CD4-positive, alpha-beta T cell treated with Interleukin-2 at 100 ng/mL for 4 hours (primary cell): ENCODE measurements at places on chromosomes 16 and 17.

DNA sequence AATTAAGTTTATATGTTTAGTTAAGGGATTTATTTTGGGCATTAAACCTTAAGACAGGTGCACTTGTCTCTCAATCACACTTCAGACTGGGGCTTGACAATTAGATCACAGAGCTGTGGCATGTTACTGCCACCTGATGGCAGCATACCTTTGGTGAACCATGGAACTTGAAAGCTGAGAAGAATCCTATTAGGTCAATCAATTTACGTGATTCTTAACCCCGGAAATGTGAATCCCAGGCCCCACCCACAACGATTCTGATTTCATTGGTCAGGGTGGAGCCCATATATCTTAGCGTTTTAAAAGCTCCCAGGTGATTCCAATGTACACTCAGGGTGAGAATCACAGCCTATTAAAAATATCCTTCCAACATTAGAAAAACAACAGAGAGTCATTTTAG lies 91.0 kb downstream of the GSG1L start:
- peak; percentile 53 for DNase-seq

DNA sequence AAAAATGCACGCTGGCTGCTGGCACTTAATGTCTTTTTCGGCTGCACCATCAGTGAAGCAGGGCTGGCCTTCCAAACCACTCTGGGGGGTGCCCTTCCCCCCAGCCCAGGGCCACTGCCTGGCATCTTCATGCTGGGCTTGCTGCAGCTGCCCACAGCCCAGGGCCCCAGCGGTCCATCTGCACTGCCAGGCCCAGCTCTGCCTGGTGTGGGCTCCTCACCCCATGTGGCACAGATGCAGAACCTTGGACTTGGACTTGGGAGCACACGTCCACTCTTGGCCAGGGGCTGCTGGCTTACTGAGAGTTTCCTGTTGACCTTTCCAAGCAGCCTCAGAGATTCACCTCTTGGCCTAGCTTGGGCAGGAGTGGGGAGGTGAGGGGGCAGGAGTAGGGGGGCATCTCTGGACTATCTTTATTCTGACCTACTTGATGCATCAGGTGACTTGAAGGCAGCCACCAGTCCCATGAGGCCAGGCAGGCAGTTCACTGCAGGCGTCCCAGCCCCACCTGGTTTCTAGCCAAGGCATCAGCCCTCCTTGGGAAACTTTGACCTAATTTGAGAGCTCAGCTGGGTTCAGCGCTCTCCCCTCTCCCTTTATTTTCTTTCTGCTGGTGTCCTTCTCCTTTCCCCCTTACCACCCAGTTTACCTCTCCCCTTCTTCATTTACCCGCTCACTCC lies 365.8 kb downstream of the CPPED1 start:
- no peak for DNase-seq

GRCh38 chr17:62780269-62780668 lies 27.8 kb downstream of the MARCHF10 start:
- DNase-seq, result no peak

GRCh38 chr16:842711-843560 lies 42.4 kb upstream of the GNG13 start:
- no peak for DNase-seq

DNA sequence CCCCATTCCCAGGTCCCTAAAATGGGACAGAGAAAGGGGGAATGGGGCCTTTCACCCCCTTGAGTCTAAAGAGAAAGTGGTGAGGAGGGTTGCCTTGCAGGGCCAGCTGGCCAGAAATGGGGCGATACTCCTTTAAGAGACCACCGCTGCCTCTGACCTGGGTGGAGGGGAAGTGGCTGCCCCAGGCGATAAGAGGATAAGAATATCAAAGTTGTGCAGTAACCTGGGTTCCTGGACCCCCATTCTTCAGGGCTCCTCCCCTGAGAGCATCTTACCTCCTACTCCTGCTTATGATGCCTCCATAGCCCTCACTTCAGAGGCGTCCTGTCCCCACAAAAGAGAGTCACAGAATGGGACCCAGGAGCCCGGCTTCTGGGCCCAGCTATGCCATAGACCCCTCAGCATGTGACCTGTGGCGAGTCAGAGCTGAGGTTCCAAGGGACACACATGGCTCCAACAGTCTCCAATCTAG lies 5.2 kb upstream of the TSPOAP1 start:
- peak; percentile 27 for DNase-seq

GRCh38 chr17:8665684-8666083 lies 35.2 kb upstream of the MYH10 start:
- DNase-seq, result no peak

DNA sequence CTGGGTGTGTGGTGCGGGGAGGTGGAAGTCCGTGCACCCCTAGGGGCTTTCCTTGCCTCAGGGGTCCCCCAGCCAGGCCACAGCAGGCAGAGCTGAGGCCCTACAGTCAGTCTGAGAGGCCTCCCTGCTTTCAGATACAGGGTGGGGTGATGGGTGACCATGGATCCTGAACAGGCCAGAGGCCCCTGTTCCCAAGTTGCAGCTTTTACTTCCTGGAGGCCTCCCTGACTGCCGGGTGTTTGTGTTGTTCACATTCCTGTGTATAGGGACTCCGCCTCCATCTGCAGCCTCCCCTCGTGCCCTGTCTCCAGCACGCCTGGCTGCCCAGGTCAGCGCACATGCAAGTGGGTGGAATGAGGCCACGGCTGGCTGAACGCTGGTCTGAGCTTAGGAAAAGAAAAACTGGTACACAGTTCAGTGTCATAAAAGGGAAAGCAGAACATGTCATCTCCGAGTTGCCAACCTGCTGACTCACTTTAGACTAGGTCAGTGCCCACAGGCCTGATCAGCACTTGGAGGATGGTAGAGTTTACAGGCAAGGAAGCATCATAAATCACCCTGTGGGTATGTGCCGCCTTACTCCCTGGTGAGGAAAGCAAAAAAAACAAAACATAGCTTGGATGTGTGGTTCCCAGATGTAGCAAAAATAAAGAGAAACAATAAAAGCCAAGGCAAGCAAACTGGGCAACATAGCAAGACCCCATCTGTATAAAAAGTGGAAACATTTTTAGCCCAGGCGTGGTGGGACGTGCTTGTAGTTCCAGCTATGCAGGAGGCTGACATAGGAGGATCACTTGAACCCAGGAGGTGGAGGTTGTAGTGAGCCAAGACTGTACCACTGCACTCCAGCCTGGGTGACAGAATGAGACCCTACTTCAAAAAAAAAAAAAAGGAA lies 6.2 kb upstream of the SLC7A6 start:
- no peak for DNase-seq

- peak; percentile 1 for DNase-seq
Observed at GRCh38 chr16:15874745-15875314, 13.6 kb downstream of the CEP20 start.

GRCh38 chr16:84286578-84287240 lies 8.0 kb upstream of the WFDC1 start:
- no peak for DNase-seq

GRCh38 chr17:58755577-58756245 lies at the start of gene PPM1E:
TSS of gene PPM1E (plus strand) at chr17:58755854.
- peak; percentile 6 for DNase-seq

GRCh38 chr17:29358416-29358815 lies 31.7 kb upstream of the TAOK1 start:
- DNase-seq, result no peak

DNA sequence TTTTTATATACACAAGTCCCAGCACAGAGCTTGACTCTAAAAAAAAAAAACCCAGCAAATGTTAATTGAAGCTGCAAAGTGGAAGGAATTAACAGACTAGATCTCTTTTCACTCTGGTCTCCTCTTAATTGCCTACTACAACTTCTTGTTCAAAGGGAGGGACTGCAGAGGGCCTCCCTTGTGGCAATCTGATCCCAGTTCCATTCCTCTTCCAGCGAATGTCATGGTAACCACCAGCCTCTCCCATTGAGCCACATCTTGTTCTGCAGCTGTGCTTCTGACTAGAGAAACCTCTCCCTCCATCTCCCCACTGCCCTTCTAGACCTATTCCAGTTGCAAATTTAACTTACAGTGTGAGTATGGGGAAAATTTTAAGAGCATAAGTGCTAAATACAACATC lies 5.9 kb downstream of the SUPT6H start:
- no peak for DNase-seq

- DNase-seq, result no peak
Observed at GRCh38 chr16:77220427-77220826, 21.2 kb downstream of the SYCE1L start.

DNA sequence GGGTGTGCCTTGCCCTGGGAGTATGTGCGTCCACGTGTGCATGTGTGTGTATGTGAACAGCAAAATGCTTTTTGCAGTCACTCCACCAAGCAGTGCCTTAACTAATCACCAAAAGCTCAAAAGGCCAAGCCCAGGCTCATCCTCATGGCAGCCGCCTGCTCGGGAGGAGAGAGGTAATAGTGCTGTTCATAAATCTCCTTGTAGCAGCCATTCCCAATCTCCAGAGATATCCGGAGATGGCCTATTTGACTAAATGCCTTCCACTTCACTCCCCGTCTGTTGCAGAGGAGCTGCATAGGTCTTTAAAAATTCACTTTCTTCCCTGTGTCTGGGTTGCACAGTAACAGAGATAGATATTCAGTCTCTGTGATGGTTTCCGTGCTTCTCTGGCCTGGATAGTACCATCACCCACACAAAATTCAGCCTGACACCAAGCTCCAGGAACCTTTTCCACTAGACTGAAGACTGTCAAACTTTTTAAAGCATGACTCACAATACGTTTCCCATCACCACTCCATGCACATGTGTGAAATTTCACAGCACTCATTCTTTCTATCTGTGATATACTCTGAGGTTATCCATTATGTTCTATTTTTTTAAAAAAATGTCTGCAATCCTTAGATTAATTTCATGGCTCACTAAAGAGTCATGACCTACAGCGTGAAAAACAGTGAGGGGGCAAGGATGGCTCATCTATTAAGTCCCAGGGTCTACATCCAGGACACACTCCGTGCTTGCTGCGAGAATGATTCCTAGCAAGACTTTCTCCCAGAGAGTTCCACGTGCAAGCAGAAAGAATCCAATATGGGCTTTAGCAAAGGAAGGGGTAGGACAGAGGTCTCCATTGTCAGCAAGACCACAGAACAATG lies 357.8 kb downstream of the GRIN2A start:
- no peak for DNase-seq

DNA sequence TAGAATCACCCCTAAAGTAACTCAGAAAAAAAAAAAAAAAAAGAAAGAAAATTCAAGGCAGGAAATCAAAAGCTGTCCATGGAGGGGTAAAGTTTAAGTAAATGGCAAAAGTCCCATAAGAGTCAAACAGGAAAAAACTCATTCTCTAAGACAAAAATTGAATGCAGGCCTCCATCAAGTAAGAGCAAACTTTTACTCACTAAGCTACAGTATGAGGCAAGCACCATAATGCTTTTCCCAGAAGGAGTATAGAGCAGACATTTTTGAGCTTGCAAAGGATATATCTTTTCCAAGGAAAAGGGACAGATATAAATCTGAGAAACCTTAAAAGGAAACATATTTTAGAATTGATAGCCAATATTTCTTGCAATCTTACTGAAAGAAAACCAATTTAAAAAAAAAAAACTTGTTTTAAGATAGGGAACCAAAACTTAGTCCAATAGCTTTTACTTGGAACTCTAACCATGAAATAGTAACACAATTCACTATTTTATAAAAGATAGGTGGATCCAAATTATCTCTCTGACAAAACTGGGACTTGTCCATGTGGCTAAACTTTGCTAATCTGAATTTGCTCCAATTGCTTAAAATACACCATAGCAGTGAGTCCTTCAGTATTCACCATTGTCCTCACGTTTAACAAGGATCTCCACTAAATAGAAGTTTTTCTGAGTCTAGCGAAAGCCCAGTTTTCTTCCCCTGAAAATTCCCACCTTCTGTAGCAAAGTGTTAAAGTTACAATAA lies 99.8 kb downstream of the CDH11 start:
- DNase-seq, result no peak

DNA sequence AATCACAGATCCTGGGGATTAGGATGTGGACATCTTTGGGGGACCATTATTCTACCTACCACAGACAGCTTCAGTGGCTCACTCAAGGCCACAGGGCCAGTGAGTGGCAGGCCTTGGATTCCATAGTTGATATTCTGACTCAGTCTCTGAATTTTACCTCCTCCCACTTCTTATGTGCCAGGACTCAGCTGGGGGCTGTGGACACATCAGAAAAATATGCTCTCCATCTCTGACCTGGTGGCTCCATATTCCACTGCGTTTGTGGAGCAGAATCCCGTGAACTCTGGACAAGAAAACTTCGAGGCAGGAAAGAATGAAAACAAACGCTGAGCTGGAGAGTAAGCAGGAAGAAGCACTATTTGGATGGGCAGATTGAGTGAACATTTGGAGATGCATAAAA lies 301.8 kb upstream of the MAF start:
- no peak for DNase-seq

- no peak for DNase-seq
Observed at GRCh38 chr17:44353672-44354331, 8.7 kb downstream of the GRN start.

- no peak for DNase-seq
Observed at GRCh38 chr16:87163637-87164036, 153.6 kb downstream of the C16orf95 start.

- DNase-seq, result peak; percentile 34
Observed at GRCh38 chr16:78749745-78750268, 650.4 kb downstream of the WWOX start.

GRCh38 chr16:69087161-69087581 lies 18.3 kb upstream of the HAS3 start:
- no peak for DNase-seq

GRCh38 chr17:38435795-38436194 lies 7.5 kb downstream of the ARHGAP23 start:
- DNase-seq, result no peak

DNA sequence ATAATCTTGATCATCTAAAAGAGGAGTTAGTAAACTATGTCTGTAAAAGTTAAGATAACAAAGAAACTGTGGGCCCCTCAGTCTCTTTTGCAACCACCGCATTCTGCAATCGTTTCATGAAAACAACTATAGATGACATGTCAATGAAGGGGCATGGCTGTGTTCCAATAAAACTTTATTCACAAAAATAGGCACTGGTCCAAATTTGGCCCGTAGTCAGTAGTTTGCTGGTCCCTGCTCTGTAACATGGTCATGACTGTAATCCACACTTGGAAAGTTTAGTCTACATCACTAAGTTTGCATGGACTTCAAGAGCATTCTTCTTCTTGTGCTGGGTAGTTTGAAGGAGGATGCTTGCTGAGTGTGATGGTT lies 299.3 kb upstream of the PSMD7 start:
- no peak for DNase-seq
